AG09319 (cell line): ENCODE measurements at places on chromosomes 7 and 10.

GRCh38 chr10:22679608-22680007 is 34.8 kb downstream of the PIP4K2A start:
- DNase-seq: no peak

DNA sequence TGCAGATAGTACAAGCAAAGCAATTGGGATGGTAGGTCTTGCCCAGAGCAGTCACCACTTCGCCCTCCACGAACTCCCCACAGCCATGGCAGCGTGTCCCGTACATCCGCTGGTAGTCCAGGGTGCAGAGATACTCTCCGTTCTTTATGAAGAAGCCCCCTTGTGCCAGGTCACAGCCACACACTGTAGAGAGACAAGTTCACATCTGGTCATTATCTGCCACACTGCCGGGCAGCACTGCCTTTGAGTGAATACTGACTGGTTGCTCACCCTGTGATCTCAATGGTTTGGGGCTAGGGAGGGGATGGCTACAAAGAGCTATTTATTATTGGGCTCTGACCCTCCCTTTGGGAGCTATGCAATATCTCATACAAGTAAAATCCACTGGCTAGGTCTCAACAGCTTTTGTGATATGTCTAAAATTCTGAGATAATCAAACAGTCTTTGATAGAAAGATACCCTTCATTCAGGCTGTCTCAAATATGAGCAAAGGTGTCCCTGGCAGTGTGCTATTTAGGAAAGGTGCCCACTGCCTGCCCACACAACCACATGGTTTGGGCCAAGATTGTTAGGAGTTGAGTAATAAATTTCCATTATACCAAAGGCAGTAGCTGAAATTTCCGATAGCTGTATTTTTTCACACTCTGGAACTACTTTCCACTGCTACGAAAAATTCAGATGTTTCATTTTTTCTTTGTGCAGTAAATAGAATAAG is 82.5 kb downstream of the ABLIM1 start:
- DNase-seq: no peak

- DNase-seq: no peak
Measured at GRCh38 chr10:8056871-8057331, 2.4 kb downstream of the GATA3 start.

GRCh38 chr7:139183878-139184338 is 47.1 kb upstream of the UBN2 start:
- DNase-seq: no peak

DNA sequence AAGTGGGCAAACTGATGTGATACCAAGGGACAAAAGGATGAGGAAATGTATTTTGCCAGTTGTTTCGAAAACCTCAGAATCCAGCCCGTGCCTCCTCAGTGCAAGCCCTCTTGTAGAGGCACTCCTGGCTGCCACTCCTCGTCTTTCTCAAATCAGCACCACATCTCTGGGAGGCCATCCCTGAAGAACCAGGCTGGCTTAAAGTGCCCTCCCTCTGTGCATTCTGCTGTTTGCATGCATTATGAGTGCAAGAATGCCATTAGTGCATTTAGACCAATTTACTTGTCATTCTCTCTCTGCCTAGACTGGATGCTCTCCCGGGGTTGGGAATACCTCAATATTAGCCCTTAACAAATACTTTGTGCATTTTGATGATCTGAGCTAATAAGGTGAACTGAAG is 19.9 kb upstream of the FAM180A start:
- DNase-seq: no peak

DNA sequence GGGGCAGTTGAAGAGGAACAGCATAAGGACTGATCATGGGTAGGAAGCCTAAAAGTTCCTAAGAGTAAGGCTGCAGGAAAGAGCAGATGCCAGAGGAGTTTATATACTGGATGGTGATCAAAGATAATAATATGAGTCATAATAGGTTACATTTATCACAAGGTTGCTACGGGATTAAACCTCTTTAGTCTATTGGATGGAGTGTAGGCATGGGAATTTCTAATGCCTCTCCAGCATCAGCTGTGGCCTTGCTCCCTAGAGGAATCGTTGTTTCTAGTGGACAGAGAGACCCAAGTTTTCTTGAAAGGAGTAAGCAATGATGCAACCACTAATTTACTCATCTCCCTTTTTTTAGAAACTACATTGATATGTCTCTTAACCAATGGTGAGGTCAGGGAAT is 213.4 kb downstream of the GPR37 start:
- no peak for DNase-seq

DNA sequence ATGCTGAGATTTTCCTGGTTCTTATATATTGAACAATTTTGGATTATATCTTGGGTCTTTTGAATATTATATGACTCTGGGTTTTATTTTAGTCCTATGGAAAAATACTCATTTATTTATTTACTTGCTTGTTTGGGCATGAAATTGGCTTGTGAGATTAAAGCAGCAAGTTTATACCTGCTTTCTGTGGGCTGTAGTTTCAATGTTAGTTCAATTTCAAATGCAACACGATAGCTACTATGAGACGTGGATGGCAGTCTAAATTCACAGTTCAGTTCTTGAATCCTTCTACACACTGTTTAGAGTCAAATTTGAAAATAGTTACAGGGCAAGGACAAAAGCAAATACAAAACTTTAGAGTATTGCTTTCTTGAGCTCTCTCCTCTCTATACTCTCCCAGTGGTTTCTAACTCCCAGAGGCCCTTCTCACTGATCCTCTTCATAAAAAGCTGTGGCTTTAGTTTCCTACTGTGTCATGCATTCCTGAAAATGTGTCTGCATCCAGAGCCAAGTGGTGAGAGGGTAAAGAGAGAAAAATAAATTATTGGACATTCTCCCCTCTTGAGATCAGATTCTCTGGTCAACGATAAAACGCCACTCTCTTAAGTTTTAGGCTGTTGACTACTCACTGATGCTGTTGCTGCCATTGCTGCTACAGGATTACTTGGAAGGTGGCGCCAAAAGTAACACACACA is 34.4 kb downstream of the POLR1F start:
- no peak for DNase-seq

- DNase-seq: no peak
Measured at GRCh38 chr10:81820418-81820817, 54.6 kb upstream of the NRG3 start.

- DNase-seq: no peak
Measured at GRCh38 chr10:124641282-124642087, 102.7 kb downstream of the FAM53B start.

- DNase-seq: no peak
Measured at GRCh38 chr10:69634759-69635425, 4.8 kb downstream of the FAM241B start.

- DNase-seq: no peak
Measured at GRCh38 chr10:96584035-96584434, 2.8 kb downstream of the TM9SF3 start.
